ENCODE measurements at places on chromosomes 1 and 21.

- no peak for DNase-seq
These were observed 11.6 kb downstream of the KRTAP24-1 start for GRCh38 chr21:30271156-30271555.

DNA sequence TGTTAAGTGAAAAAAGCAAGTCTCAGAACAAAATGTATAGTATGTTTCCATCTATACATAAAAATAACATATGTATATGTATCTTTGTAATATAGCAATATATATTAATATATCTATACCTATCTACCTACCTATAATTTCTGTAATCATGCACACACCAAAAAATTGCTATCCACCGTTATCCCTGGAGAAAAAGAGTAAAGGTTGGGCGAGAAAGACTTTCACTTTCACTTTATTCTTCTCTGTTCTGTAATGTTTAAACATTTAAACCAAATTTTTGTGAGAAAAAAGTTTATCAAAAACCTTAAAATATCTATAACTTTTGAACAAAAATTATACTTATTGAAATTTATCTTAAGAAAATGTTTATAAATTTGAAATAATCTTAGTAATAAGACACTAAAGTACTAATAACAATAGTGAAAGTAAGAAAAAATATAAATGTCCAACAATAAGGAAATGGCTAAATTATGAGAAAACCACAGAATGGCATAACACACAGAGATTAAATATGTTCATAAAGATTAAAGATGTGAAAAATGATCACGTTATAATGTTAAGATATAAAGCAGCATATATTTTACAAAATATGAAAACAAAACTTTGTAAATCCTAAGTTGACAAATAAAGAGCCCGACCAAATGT, 74.0 kb upstream of the LRRC53 start:
- no peak for DNase-seq

- no peak for DNase-seq
These were observed 51.6 kb downstream of the ZMYM4 start for GRCh38 chr1:35319988-35320713.

GRCh38 chr1:119729044-119729443, 17.3 kb downstream of the PHGDH start:
- DNase-seq = no peak

DNA sequence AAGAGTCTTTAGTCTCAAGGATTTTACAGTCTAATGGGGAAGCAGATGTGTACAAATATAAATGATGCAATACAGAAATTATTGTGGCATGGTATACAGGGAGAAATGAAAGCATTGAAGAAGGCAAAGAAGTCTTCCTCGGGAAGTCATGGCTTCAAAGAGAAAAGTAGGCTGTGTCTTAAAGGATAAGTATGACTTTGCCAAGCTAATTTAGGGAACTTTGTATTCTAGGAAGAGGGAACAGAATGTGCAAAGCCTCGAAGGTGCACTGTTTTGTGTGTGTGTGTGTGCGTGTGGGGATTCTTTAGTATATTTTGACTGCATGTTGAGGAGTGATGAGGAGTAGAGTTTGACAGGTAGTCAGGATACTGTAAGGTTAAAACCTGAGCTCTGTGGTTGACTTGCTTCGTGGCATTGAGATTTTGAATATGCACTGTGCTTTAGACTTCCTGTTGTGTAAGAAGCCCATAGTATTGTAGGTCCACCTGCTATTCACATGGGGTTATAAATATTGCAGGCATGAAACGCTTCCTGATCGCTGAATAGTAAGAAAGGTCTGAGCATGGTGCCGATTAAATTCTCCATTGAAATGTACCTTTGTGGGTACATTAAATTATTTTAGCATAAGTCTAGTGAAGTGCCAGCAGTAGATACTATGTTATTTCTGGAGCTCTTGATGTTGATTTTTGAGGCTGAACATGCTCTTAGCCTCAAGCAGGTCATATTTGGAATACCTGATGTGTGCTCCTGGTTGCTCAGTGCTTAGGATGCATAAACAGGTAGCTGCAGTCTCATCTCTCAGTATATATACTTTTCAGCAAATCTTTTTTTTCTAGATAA, 8.0 kb downstream of the SMAP2 start:
- DNase-seq = no peak

- no peak for DNase-seq
These were observed 102.9 kb upstream of the PTGFR start for GRCh38 chr1:78387871-78388270.

DNA sequence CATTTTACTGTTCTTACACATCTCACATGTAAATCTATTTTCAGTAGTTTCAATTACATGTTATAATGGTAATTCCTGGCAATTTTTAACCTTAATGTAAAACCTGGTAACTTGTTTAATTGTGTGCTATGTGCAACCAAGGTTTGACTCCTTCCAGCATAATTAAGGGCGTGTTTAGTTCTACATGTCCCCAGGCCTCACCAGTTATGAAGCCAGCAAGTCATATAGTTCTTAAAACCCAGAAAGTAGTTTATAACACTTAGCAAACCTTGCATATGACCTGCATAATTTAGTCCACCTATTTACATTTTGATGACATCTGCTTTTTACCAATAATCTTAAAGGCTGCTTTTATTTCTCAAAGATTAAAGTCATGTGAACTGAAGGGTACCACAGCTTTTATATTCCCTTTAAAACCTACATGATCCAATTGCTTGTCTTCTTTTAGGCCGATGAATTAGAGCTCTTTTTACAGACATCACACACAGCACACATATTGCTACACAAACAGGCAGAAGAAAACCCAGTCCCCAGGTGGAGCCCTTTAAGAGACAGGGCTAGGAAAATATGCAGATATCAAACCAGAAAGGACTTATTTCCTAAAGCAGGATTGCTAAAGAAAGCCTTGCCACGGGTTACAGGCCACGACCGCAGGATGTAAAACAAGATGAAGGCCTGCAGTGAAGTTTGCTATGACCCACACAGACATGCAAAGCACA, 23.2 kb upstream of the SYCP1 start:
- DNase-seq = no peak

GRCh38 chr1:212979340-212980122, 29.2 kb downstream of the VASH2 start:
- DNase-seq = no peak

Measured in cortex of kidney (tissue), 1 donor.